ENCODE measurements at places on chromosomes 11 and 22. TPM values are rescaled to one million over a fixed set of nuclear protein-coding genes. Genes with fewer than 3 reads are reported as not detected.

DNA sequence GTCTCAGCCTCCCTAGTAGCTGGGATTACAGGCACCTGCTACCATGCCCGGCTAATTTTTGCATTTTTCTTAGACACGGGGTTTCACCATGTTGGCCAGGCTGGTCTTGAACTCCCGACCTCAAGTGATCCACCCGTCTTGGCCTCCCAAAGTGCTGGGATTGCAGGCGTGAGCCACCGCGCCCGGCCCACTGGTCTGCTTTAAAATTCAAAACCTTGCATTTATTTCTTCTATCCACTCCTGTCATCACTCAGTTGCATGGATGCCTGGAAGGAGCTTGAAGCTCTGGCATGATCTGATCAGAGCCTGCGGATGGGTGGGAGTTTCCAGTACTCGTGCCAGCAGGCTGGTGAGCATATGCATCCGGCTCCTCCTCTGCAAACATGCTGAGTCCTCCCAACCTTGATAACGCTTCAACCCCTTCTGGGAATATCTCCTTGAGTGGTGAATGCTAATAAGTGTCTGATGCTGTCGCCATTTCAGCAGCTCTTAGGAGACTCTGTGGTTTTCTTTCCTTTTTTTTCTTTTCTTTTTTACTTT is 39.6 kb downstream of the UBASH3B start:
- no peak for DNase-seq

DNA sequence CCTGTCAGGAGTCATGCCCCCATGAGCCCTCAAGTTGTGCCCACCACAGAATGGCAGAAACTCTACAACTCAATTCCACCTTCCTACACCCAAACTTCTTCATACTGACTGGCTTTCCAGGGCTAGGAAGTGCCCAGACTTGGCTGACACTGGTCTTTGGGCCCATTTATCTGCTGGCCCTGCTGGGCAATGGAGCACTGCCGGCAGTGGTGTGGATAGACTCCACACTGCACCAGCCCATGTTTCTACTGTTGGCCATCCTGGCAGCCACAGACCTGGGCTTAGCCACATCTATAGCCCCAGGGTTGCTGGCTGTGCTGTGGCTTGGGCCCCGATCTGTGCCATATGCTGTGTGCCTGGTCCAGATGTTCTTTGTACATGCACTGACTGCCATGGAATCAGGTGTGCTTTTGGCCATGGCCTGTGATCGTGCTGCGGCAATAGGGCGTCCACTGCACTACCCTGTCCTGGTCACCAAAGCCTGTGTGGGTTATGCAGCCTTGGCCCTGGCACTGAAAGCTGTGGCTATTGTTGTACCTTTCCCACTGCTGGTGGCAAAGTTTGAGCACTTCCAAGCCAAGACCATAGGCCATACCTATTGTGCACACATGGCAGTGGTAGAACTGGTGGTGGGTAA is at the start of gene OR52W1:
Gene OR52W1 (plus strand): TSS at position 51 of the 637 bp plus-strand sequence. CDS start 0 bp downstream, at position 51.
- DNase-seq: no peak

GRCh38 chr11:78201096-78201818 is 12.5 kb downstream of the USP35 start:
- no peak for DNase-seq

GRCh38 chr11:86620891-86621521 is 51.4 kb downstream of the ME3 start:
- no peak for DNase-seq

DNA sequence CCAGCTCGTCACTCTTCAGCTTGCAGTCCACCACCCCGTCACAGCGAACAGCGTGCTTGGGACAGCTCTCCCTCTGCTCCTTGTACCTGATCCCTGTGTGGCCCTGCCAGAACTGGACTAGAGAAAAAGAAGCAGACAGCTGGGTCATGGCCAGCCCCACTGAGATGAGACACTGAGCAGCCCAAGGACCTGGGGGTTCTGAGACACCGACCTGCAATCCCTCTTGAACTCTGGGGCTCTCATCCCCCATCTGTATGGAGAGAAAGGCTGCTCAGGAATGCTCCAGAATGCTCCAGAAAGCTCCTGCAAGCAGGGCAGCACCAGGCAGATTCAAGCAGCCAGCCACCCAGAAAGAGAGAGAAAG is 14.8 kb downstream of the TMPRSS13 start:
- DNase-seq: no peak

DNA sequence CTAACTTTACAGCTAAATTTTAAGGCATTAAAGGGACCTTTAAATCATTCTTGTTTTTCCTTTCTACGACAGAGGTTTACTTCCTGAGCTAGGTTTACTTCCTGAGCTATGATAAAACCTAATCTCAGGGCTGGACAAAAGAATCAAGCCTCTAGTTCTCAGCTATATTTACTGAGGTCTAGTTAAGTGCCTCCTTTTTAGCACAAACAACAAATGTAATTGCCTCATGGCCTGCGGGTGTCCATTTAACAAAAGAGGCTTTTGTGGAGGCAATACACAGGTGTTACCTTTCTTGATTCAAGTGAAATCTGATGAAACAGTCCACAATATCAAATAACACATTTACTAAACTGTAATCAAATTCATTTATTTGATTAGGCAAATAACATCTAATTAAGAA is 67.3 kb downstream of the IMMP1L start:
- no peak for DNase-seq

DNA sequence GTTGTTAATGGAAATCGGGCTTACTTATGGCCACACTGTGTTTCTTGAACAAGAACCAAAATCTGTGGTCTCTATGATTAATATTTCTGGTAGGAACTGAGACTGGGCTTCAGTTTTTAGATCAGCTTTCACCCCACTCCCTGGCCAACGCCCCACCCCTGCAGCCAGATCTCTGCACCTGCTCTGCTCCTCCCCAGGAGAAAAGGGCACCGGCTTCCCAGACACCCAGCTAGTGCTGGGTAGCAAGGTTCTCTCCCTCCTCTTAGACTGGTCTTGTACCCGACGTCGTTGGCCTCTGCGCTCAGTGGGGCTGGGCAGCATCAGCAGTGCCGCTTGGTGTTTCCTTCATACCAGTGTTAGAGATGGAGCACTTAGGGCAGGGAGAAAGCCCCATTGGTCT is 17.0 kb upstream of the CTTN start:
- DNase-seq: no peak

DNA sequence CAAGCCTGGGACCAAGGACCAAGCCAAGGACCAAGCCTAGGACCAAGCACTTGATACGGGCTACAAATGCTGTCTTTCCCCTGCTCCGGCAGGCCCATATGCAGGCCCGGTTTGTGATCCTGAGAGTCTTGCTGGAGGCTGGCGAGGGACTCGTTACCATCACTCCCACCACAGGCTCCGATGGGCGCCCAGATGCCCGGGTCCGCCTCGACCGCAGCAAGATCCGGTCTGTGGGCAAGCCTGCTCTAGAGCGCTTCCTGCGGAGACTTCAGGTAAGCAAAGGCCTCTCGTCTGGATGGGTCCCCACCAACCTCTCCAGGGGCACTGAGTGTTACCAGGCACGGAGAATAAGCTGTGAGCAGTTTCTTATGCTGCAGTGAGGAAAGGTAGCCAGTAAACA is 13.2 kb upstream of the BBS1 start:
- DNase-seq: no peak

GRCh38 chr11:13339195-13340153 is 61.9 kb downstream of the BMAL1 start:
- peak; percentile 84 for DNase-seq

DNA sequence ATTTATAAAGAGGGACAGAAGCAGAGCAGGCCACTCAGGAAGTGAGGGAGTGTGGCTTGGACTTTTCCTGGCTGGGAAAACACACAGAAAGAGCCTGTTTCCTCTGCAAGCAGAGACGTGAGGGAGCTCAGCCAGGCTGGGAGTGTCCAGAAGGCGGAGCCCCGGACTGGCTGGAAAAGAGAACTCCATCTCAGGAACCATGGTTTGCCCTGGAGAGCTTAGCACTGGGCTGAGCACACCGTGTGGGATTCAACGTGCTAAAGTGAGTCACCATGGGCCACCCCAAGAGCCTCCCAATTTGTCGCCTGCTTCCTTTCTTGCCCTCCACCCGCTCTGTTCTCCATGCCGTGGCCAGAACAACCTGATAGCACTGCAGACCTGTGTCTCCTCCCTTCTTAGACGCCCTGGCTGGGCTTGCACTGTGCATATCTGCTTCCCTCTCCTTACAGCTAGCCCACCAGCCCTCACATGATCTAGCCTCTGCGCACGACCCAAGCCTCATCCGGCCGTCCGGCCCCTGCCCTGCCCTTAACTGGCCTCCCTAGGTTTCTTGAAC is 51.8 kb downstream of the GALNT18 start:
- peak; percentile 70 for DNase-seq

GRCh38 chr11:95736809-95737208 is 52.8 kb downstream of the FAM76B start:
- DNase-seq: no peak

- no peak for DNase-seq
These were observed 9.2 kb upstream of the ANO1 start for GRCh38 chr11:70068950-70069349.

- DNase-seq: no peak
These were observed 2.5 kb downstream of the CD81 start for GRCh38 chr11:2379466-2380174.

DNA sequence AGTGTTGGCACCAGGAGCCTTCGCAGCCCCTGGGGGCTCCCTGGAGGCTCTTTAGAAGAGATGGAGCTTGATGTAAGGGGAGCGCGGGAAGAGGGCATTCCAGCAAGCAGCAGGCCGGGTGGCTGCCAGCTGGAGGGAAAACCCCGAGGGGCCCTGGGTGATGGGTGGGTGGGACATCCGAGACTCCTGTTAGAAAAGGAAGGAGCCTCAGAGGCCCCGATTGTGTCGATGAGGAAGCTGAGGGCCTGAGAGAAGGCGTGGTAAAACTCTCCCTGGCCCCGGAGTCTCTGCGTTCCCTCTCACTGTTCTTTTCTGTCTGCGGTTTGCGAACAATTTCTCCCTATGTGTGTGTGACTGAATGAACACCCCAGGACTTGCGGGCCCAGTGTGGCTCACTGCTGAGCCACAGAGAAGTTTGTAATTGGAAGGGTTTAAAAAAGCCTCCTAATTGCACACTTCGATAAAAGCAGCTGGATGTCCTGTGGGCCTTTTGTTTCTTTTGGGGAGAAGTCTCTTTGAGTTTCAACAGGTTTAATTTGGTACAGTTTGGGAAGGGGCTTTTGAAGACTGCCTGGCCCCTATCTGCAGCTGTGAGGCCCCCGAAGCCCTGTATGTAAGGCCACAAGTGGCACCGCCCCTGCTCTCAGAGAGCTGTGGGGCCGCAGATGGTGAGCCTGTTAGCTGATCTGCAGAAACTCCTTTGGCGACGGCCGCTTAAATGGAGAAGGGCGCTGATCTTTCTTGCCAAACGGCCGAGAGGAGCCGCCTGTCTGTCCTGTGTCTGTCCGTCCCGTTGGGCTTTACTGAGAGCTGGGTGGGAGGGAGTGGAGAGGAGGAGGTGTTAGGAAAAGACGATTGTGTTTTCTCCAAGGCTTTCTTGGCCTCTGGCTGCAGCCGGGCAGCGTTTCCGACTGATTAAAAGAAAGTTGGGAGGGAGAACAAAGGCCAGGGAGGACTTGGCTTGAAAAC is 2.0 kb downstream of the FBLN1 start:
- DNase-seq: peak; percentile 49

DNA sequence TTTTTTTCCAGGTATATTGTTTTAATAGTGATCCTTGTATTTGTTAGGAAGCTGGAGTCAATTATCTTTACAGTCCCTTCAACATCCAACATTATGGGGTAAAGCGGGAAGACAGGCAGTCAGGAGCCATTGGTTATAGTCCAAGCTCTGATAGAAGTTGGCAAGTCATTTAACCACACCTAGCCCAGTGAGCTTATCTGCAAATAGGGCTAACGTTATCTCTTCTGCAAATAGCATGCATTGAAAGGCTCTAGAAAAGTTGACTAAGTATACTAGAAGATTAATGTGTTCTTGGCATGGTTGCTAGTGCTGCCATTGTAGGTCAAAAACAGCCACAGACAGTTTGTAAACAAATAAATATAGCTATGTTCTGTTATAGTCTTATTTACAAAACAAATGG is 520.7 kb downstream of the OPCML start:
- DNase-seq: no peak

DNA sequence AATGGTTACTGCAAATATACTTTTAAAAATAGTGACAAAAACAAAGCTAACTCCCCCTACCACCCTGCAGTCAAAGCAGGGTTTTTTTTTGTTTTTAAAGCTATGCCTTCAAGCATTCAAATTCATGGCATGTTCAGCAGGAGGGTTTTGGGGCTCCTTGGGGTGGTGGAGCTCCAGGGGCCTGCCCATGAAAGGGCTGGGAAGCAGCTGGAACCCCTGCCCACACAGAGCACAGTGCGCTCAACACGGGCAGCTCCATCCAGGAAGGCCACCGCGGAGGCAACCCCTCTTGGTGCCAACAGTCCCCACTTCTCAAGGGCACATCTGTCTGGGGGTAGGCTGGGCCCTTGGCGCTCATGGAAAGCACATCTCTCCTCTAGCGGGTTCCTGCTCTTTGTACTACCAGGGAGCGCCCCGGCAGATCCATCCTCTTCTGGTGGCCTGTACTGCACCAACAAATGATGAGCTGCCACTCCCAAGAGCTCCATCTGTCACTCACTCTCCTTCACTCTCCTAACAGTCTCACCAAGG is 16.6 kb upstream of the PHLDA2 start:
- DNase-seq: no peak

- no peak for DNase-seq
These were observed 79.7 kb upstream of the SLC5A12 start for GRCh38 chr11:26801601-26802000.

GRCh38 chr11:7892840-7893254 is 38.2 kb downstream of the OR10A6 start:
- no peak for DNase-seq

Gene TH
- total RNA-seq: 2.9 TPM

Gene LMNTD2
- 0.95 TPM for total RNA-seq
